ENCODE measurements at places on chromosomes 12 and 14.
A peak's percentile ranks its signal among the peaks of the same experiment; 100 is the strongest.

- no peak for DNase-seq
These were observed 535.7 kb upstream of the FBXO33 start for GRCh38 chr14:39967885-39968284.

DNA sequence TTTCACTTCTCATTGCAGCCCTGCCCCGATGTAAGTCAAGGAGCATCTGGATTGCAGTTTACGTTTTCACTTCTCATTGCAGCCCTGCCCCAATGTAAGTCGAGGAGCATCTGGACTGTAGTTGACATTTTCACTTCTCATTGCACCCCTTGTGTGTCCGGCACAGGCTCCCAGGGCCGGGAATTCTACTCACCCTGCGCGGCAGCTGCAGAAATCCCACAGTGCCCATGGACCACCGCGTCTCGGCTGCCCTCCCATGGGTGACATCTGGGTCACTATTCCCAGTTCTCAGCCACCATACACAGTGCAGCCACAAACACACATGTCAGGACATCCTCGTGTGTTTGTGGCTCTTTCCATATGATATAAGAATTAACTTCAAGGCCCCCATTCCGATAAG, 378.5 kb downstream of the ADGRD1 start:
- no peak for DNase-seq

GRCh38 chr14:76920331-76921087, 94.3 kb downstream of the LRRC74A start:
- peak; percentile 73 for DNase-seq

GRCh38 chr12:87960566-87960965, 68.6 kb downstream of the C12orf50 start:
- no peak for DNase-seq

GRCh38 chr14:51575349-51576116, 76.2 kb upstream of the FRMD6 start:
- peak; percentile 60 for DNase-seq

- no peak for DNase-seq
These were observed 25.9 kb upstream of the GTF2A1 start for GRCh38 chr14:81246461-81247270.

GRCh38 chr14:64639340-64639821, 64.8 kb upstream of the PLEKHG3 start:
- no peak for DNase-seq

Measured in muscle of arm (tissue), 14 donors.